Astrocyte of the spinal cord (primary cell): ENCODE measurements at places on chromosomes 2 and 18.

DNA sequence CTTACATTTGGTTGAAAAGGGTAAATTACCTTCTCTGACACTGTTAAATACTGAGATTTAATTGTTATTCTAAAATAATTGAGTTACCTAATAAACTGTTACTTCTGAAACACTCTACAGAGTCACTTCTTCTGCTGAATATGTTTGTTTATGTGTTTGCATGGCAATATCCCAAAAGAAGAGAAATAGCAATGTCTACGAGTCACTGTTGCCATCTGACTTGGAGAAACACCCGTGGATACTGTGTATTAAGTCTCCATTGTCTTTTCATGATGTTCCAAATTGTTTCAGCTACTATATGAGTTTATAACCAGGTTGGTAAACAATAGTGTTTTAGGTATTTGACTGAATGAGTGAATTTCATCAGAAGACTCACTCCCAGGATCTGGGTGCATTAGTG is 754.2 kb upstream of the ID2 start:
- DNase-seq, result no peak

DNA sequence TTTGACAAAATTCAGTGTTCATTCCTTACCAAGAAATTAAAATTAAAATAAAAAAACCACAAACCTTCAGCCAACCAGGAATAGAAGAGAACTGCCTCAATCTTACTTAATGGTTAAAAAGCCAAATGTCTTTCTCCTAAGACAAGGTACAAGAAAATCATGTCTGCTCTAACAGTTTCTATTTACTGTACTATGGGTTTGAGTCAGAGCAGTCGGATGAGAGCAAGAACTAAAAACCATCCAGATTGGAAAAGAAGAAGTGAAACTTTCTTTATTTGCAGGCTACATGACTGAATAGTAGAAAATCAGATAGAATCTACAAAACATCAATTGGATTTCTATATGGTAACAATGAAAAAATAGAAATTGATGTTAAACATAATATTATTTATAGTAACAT is 555.5 kb upstream of the TNP1 start:
- no peak for DNase-seq

DNA sequence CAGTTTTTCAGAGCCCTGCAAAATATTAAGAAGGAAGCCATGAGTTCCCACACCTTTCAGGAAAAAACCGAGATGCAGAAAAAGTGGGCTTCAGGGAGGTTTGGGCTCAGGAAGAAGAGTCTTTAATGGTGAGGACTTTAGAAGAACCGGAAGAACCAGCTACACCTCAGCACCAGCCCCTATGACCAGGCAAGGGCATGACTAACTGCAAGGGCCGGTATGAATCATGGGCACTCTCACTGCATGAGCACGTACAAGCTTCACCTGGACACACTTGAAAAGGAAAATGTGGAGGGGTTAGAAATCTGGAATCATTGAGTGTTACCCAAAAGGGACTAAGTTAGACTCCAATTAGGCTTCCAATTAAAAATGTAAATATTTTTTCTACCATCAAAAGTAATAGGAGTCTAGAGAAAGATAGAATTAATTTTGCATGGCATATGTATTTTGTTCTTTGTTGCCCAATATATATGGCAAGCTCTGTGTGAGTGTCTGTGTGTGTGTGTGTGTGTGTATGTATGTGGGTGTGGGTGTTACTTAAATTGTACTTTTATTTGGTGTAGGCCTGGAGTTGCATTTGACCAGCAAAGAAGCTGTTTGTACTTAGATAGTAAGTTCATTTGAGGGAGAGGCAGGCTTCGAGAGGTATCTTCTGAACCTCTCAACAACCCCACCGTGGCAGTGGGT is 66.5 kb upstream of the THUMPD2 start:
- no peak for DNase-seq

DNA sequence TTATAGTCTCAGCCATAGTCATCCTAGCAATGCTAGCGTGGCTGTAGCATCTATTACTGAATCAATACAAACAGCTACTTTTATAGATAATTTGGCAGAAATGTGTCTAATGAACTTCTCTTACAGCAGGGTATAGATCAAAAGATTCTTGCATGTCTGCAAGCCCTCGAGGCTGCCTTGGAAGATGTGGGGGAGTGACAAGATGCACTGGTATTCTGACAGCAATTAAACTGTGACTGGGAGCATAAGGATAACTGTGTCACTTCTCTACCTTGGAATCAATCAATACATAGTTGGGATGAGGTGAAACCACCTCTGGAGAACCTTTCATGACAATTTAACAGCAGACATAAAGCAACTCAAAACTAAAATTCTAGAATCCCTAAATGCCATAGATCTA is 59.3 kb upstream of the MYO3B start:
- DNase-seq, result no peak

DNA sequence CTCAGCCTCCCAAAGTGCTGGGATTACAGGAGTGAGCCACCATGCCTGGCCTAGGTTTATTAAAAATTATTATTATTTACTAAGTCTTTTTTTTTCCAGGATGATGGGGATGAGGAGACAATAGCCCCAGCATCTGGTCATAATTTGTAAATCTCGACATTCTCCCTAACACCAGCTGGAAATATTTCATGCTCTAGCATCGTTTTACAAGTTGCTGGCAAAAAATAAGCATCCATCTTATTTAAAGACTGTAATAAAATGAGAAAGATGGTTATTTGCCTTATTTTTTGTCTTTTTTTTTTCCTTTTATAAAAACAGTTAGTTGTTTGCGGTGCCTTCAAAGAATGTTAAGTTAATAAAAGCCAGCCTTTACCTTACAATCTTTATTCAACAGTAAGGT is 56.7 kb downstream of the SF3B1 start:
- no peak for DNase-seq
